ENCODE measurements at places on chromosomes 4 and X.

GRCh38 chr4:68358988-68359387, 9.1 kb upstream of the YTHDC1 start:
- no peak for DNase-seq

- DNase-seq: peak; percentile 78
These were observed 1.2 kb downstream of the HHIP start for GRCh38 chr4:144647095-144647561.

GRCh38 chrX:45850775-45851433, 650.2 kb upstream of the DIPK2B start:
- peak; percentile 34 for DNase-seq

DNA sequence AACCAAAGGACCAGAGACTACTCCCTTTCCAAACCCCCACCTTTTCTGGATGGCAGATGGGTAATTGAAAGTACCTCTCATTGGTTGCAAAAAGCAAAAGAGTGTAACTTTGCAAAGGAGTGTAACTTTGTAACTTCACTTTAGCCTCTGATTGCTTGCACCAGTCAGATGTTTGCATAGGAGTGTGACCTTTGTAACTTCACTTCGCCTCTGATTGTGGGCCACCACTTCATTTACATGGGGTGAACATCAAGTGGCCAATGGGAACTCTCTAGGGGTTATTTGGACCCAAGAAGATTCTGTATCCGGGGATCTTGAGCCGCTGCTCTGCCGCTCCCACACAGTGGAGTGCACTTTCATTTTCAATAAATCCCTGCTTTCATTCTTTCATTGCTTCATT, 9.9 kb upstream of the SLC25A43 start:
- no peak for DNase-seq

- no peak for DNase-seq
These were observed 1511.0 kb downstream of the ARAP2 start for GRCh38 chr4:34733185-34733941.
